Right lung (tissue), 10 donors: ENCODE measurements at places on chromosomes 4 and X. TPM values are rescaled to one million over a fixed set of nuclear protein-coding genes. Genes with fewer than 3 reads are reported as not detected.

- no peak for DNase-seq
Measured at GRCh38 chr4:53721263-53721662, 130.0 kb upstream of the LNX1 start.

GRCh38 chr4:182083671-182084410 lies 159.4 kb upstream of the TENM3 start:
- no peak for DNase-seq

- no peak for DNase-seq
Measured at GRCh38 chr4:172390331-172390730, 577.1 kb downstream of the GALNTL6 start.

DNA sequence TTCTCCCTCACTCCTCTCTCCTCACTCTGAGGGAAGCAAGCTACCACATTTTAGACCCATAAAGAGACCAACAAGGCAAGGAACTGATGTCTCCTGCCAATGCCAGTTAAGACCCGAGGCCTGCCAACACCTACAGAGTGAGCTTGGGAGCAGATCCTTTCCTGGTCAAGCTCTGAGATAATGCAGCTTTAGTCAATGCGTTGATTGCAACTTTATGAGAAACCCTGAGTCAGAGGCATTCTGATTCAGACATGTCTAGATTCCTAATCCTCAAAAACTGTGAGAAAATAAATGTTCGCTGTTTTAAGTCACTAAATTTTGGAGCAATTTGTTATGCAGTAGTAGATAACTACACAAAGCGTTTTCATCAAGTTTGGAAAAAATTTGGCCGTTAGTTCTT lies 115.5 kb downstream of the JADE1 start:
- DNase-seq, result no peak

DNA sequence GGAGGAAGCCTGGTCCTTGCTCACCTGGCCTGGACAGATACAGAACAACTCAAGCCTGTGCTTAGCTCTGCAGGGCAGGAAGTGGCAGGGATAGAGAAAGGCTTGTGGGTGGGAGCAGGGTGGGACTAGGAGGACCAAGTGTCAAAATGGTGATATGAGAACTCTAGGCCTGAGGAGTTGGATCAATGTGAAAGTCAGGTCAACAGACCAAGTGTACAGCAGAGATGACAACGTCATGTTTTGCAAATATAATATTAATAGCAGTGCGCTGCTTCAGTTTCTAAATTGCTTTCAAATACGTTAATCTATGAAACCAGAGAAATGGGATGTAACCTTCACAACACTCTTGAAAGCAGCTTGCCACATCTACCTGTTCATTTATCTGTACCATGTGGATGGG lies 114.2 kb upstream of the MAP3K15 start:
- DNase-seq, result no peak

- no peak for DNase-seq
Measured at GRCh38 chr4:138034871-138035270, 207.3 kb downstream of the SLC7A11 start.

DNA sequence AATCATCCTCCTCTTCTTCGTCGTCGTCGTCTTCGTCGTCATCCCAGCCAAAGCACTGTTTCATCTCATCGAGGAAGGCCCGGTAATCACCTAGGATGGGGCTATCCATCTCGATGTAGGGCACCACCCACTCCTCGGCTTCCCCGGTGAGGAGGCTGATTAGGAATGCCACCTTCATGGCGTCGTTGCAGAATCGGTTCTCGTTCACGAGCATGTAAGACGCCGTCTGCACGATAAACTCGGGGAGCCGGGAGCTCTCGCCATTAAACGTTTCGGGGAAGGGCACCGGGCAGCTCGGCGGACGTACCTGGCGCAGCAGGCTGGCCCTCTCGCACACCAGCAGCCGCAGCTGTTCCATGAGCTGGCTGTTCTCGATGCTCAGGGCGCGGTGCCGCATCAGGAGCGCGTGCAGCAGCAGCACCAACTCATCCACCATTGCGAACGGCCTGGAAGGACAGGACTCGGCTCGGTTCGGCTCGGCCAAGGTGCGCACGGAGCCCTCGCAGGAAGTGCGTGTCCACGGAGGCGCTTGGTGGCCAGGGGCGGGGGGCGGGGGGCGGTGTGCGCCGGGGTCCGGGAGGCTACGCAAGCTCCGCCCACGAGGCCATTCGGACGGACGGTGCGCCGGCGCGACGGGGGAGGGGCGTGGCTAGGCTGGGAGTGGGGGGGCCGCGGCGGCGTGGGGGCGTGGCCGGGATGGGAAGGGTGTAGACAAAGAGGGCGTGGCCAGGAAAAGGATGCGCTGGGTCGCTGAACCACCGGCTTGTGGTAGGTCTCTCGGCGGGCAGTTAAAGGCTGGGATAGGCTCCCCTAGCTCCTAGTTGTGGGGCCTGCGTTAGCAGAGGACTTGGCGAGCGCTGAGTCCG lies at the start of gene LDOC1:
Gene LDOC1, minus strand, starts transcription at position 544 of the 866 bp plus-strand sequence. Its CDS starts 108 bp downstream, at position 436.
- DNase-seq, result peak; percentile 76

DNA sequence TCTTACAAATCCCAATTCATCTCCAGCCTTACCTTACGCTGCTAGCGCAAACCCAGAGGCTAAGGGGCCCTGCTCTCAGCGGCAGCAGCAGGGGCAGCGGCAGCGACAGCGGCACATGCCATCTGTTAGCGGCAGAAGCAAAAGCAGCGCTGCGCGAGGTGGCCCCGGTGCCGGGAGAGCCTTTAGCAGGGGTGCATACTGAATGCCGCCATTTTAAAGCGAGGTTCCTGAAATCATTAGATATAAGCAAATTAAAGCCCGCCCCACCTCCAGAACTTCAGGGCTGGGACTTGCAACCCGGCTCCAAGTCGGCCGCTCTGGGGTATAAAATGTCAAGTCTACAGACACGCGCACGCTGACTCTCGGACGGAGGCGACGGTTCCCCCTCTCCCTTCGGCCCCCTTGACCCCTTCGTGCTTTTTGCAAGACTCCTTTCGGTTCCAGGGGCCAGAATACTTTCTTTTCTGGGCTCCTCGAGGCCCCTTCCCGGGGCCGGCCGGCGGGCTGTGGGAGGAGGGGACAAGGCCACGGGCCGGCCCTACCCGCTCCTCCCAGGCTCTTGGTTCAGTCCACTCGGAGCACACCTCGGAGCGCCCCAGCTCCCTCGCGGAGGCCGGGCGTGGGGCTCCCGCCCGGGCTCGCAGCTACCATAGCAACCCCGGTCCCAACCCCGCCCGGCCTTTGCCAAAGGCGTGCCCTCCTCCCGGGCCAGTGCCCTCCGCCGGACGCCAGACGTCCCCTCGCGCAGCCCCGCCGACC lies at the start of gene MBNL3:
Gene MBNL3, minus strand, starts transcription at position 220 of the 759 bp plus-strand sequence. CDS start 49,427 bp downstream, outside the sequence.
- peak; percentile 67 for DNase-seq

DNA sequence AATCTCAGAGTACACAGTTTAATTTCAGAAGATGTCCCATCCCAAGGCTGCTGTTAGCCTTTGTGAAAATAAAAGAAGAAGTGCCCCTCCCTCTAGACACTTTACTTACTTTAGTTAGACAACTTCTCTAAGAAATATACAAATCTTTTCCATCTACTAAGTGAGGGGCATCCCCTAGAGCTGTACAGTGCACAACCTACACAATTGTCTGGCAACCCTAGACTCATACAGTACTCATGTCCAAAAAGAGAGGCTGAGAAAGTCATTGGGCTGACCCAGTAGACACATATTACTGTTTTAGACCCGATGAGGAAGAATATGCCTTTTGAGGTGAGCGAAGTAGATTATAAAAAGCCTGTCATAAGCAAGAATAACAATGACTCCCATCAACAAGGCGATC lies 297.6 kb downstream of the IDS start:
- DNase-seq, result no peak

DNA sequence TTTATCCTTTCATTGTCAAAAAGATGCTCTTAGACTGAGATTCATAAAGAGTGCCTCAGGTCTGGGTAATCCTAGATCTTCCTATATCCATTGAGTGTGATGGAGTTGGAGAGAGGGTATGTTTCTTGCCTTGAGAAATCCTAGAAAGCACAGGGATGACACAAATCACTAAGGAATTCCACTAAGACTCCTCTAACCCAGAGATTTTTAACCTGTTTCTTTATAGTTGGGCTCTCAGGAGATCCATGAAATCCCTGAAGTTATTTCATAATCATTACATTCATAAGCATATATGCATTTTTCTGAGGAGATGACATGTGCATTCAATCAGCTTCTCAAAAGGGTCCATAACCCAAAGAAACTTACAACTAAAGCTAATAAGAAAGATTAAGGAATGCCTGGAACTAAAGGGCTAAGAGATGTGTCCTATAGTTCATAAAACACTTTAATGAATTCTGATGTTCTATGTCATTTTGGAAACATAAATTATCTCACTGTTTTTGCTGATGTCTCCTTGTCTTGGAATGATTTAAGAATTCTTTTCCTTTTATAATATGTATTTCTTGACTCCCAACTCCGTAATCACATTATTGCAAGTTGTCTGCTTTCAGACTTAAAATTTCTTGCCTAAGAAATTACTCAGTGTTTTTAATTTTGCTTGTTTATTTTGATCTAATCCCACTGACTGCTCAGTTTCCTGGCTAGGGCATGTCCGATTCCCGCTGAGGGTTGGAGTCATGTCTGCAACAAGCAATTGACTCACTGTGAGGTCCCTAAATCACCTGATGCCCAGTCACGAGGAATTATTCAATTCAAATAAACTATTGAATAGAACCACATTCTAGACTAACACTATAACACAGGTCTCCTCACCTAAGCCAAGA lies 2.8 kb upstream of the AMTN start:
- no peak for DNase-seq

- no peak for DNase-seq
Measured at GRCh38 chrX:18956303-18957032, 27.4 kb downstream of the PHKA2 start.

- DNase-seq, result no peak
Measured at GRCh38 chr4:84578540-84579402, 4.2 kb upstream of the CDS1 start.

- DNase-seq, result no peak
Measured at GRCh38 chr4:89134775-89135319, 23.5 kb downstream of the TIGD2 start.

- peak; percentile 40 for DNase-seq
Measured at GRCh38 chr4:43224559-43224958, 332.0 kb downstream of the GRXCR1 start.

DNA sequence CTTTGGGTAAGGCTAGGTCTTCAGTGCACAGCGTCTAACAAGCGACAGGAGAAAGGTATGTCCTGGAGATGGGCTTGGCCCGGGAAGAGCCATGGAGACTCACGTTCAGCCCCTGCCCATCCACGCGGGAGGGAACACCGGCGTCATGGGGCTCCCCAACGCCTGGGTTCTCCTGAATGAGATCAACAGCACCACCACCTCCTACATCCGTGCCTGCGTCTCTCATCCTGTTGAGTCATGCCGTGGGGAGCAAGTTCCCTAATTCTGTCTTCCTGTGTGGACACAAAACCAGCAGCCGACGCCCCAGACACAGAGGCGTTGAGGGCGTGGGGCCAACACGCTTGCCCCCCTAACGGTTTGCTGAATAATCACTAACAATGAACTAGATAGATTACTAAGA lies 20.1 kb upstream of the IL3RA start:
- no peak for DNase-seq

DNA sequence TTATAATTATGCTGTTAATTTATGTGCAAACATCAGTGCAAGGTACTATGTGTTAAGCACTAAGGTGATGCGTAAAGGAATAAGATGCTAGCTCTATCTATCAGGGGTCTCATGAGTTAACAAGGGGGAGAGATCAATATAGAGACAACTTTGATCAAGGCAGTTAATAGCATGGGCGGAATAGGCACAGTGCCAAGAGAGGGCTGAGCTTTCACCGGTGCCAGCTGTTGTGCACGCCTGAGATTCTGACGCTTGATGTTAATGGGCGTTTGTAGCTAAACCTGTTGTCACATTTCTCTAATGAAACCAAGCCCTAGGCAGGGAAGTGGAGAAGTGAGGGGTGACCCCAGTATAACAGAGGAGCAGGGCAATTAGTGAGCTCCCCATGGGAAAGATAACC lies 86.0 kb upstream of the NMU start:
- no peak for DNase-seq

DNA sequence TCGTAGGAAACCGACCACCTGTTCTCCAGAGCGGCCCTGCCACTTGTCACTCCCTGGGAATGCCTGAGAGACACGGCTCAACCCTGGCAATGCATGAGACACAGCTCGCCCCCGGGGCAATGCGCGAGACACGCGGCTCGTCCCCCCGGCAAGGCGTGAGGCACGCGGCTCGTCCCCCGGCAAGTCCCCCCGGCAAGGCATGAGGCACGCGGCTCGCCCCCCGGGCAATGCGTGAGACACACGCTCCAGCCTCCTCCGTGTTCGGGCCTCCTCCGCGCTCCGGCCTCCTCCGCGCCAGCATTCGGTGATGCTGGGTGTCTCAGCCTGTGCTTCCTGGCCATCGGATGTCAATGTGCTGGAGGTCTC lies 27.5 kb upstream of the CPLX1 start:
- no peak for DNase-seq

DNA sequence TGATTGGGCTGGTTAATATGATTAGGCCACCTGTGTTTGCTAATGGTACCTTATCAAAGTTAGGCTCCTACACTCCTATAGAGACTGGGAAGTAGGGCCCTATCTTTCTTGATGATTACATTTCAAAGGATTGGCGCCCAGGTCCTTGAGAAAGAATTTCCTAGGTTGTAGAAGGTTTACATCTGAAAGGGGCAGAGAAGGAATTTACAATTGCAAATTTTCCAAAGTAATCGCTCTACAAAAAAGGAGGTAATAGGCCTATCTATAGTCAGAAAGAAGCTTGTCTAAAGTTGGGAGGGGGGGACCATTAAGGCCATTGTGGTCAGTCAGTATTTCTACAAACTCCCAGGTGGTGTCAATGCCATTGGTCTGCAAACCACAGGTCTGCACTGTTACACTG lies 638.4 kb downstream of the IL1RAPL1 start:
- no peak for DNase-seq

- DNase-seq, result no peak
Measured at GRCh38 chr4:143287572-143287923, 49.1 kb upstream of the GAB1 start.

GRCh38 chr4:126361287-126361686 lies 1046.5 kb downstream of the FAT4 start:
- DNase-seq, result no peak

- peak; percentile 28 for DNase-seq
Measured at GRCh38 chrX:24619647-24620046, 27.5 kb downstream of the PCYT1B start.

PPARGC1A gene
- 3.7 TPM for polyA plus RNA-seq

GPRASP3 gene
- 19.4 TPM for polyA plus RNA-seq
